ENCODE measurements at places on chromosomes 3 and 15.
A peak's percentile ranks its signal among the peaks of the same experiment; 100 is the strongest.

DNA sequence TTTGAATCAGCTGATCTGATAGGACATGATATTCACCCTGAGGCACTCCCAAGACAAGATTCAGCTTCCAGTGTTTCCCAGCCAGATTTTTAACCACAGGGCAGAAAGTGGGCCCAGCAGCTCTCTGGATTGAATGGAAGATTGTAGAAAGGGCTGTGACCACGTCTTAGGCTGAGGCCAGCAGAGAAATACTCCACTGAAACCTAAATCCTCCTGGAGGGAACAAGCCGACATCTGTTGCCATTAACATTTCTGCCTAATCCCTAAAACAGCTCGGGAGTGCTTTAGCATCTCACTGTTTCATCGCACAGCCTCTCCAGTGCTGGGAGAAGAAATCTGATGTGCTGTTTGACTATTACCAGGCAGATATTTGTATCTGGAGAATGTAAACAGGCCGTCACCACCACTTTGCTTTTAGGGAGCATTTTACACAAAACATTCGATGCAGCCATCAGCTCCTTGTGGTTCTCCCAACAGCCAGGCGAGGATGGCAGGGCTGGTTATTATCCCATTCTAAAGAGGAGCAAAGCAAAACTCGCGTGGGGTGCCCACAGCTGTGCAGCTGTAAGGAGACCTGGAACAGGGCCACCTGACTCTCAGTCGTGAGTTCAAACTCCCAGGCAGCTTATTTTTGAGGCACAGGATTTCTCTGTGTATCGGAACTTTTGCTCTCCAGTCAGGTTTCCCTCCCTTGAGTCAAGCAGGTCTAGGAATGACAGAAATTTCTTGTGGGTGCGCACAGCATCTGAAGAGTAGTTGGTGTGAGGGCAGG, 117.4 kb downstream of the LIPC start:
- DNase-seq: no peak

DNA sequence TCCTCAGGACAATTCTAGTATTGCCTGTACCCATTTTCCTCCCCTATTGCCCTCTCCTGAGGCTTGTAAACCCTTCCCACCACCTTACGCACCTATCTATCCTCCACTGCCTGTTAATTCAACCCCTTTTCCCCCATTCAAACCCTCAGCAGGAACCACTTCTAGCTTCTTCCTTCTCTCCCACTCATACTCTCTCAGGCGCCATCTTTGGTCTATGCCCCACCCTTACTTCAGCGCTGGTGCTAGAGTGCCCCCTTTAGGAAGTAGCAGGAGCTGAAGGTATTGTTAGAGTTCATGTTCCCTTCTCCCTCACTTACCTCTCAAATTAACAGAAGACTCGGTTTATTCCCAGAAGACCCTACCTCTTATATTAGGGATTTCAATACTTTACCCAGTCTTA, 121.8 kb upstream of the NLGN1 start:
- no peak for DNase-seq

DNA sequence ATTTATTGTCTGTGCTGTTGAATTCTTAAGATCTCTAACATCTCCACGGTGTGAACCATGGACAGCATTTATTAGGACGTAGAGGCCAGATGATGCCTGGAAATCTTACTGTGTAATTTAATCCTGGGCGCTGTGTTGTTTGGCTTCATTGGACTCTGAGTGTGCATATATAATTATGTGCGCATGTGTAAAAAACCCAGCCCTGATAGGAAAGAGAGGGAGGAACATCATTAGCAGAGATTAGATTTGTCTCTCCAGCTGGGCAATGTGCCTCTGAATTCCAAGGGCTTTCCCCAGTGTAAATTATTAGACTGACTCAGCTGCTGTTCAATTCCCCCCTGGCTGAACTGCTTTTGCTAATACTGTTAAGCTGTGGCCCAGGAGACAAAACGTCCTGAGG, 39.6 kb downstream of the MAP3K13 start:
- no peak for DNase-seq

DNA sequence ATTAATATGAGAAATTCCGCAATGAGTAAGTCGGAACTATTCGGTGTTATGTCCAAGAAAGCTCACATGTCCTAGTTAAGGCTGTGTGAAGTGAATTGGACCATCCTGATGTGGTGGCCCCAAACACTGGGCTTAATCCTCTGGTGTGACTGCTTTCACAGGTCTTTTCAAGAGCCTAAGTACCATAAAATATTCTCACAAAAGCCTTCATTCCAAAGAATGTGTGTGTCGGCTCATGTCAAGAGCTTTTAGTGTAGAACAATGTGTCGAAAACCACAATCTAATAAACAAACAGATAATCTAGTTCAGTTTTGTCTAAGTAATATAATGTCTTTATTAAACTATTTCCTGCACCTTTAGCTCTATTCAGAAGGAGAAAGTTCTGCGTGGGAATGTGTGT, 311.4 kb downstream of the LPP start:
- DNase-seq: no peak

- no peak for DNase-seq
These were observed 276.7 kb upstream of the TBC1D5 start for GRCh38 chr3:18019161-18019495.

GRCh38 chr3:94735354-94735753, 672.5 kb downstream of the NSUN3 start:
- DNase-seq: no peak

- DNase-seq: no peak
These were observed 161.2 kb upstream of the RGMA start for GRCh38 chr15:93250209-93250608.

DNA sequence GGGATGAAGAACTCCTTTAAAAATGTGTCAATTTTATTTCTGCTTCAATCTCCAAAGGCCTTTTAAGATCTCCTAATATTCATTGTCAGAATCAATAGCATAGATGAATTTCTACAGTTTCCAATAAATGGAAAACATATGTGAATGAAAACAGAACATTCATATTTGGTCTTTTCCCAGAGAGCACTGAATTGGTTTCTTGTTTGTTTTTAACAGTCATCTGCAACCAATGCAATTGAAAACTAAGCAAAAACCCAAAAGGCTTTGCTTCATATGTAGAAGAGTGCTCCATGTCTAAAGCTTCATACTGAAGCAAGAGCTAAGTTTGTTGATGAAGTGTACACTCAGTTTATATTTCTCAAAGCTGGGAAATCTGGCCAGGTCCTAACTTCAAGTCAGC, 426.5 kb upstream of the CDIN1 start:
- no peak for DNase-seq

DNA sequence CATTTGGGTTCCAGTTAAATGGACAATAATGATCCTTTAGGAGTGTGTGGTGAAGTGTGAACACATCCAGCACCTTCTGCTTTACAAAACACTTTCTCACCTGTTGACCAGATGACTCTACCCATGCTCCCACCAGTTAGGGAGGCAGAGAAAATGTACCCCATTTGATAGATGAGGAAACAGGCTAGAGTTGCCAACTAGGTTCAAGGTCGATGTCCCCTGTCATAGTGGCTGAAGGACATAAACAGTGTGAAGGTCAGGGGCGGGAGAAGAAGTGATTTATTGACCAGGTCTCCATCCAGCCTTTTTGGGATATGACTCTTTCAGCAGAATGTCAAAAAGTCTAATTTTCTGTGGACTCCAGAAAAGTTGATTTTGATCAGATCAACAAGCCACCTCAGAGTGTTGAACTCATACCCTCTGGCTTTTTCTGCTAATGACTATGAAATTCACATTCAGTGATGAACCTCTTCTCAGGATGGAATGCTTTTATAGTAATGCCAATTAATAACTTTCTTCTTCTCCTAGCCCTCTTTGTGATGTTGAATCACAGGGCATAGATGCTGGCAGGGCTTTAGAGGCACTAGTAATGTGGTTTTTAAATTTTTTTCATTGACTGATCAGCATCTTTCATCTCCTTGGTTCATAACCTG, 57.5 kb downstream of the CPN2 start:
- DNase-seq: no peak

DNA sequence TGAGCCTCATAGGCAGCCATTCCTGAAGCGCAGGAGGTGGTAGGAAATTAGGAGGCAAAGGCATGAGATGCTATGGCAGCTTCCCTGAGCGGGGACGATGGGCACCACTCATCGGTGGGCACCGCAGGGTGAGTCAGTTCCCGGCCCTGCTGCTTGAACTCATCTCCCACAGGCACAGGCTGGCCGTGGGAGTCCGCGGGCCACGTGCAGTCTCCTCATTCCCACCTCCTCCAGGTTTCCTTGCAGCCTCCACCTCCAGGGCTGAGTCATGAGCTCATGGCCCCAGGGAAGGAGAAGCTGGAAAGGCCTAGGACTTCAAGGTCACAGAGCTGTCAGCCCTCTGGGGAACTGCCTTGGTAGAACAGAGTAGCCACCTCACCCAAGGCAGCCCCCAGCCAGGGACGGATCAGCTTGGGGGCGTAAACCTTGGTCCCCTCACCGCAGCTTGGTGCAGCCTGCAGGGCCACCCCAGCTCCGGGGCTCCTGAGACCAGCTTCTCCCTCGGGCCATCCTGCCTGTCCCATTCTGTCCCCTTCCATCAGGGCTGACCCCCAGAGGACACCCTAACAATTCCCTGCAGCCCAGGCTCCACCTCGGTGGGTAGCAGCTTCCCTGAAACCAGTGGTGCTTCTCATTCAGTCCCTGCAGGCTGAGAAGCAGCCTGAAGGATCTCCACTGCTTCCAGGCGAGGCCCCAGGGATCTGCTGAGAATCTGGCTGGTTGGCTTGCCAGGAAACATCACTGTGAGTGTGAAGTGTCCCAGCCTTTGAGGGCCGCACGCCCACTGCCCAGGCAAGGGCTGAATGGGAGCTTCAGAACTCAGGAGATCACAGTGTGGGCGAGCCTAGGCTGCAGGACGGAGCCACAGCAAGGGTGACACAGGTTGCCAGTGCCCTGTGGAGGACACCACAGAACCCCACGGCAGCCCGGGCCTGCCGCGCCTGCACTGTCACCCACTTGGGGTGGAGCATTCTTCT, 150.7 kb upstream of the MEF2A start:
- DNase-seq: no peak

- DNase-seq: peak; percentile 68
These were observed 2.2 kb upstream of the HDAC11 start for GRCh38 chr3:13477943-13478342.

Measured in hippocampal formation (tissue), 2 donors.